ENCODE measurements at places on chromosomes 5 and 9.

- DNase-seq: no peak
Observed at GRCh38 chr9:78261403-78262001, 25.6 kb downstream of the CEP78 start.

DNA sequence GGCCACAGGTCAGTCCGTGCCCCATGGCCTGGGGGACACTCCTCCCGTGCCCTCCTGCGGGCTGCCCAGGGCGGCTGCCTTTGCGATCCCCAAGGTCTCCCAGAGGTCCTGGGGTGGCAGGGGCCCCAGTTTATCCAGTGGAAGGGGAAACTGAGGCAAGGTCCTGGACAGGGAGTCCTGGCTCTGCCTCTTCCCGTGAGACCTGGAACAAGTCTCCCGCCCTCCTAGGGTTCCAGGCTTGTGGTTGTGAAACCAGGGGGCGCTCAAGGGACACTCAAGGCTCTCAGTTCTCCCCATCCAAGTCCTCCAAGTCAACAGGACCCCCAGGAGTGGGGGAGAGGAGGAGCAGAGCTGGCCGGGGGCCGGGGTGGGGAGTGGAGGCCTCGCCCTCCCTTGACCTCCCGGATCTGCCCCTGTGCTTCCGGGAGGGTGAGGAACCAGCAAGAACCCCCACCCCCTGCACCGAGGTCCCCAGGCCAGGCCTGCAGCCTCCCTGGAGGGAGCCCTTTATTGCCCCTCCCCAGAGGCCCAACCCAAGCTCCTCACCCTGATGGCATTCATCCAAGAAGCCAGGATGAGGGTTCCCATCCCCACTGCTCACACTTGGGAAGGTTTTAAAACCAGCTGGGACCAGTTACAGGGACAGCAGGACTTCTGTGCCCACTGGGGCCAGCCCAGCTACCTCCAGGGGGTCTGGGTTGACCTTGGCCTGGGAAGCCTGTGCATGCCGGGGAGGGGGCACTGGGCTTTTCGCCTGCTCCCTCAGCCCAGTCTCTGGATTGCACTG, 24.7 kb upstream of the TMEM250 start:
- no peak for DNase-seq

DNA sequence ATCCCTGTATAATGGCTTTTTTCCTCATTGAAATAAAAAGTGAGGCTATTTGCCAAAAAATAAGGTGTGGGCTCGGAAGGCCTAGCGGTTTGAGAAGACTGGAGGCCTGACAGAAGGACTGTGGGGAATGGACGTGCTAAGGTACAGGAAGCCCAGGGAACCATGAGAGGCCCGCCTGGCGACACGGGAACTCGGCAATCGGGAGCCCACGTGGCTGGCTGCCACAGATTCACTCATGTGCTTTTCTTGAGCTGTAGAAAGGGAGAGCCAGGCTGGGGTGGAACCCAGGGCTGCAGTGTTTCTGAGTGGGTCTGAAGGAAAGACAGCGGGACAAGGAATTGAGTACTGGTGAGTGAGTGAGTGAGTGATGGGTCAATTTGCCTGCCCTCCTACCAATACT, 11.9 kb upstream of the DDX41 start:
- no peak for DNase-seq

DNA sequence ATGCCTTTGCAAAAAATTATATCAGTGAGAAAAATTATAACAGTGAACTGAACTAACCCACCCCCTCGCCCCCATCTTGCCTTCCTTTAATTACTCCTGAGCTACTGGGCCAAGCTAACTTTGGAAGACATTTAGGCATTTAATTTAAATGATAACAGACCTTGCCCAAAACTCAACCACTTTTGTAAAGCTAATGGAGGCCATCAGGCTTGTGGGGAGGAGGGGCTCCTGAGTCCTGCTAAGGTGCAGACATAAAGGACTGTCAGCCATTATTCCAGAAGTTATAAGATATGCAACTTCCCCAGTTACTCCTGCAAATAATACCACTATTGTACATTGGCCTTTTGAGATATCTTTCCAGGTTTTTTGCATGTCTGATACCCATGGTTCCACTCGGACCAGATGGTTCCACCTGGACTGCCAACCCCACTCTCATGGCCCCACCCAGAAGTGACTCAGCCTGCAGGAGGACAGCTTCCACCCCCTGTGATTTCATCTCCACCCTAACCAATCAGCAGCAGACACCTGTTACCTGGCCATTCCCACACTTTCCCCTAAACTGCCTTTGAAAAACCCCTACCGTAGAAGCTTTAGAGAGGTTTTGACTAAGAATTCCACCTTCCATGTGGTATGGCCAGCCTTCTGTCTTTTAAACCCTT, 805.4 kb upstream of the CDH6 start:
- no peak for DNase-seq

DNA sequence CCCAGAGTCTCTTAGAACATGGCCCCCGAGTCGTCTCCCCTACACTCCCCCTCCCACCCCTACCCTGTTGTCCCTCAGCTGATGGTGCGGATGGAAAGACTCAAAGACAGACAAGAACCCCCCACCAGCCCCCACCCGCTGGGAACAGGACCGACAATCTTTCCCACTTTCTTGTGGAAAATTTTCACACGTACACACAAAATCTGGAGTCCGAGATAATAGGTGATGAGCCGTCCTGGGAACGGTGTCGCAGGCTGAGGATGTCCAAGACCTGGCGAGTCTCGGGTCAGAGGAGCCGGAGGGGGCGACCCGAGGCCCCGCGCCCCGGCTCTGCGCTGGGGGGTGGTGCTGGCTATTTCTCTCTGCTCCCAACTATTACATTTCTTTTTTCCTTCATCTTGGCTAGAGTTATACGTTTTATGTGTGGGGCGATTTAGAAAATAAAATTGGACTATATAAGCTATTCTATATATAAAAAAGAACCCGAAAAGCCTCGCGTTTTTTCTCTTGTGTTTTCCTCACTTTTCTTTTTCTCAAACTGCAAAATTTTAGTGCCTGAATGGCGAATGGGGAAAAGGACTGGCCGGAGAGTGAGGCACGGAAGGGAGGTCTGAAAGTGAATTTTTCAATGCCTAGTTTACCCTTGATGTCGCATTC, 188.8 kb downstream of the MEF2C start:
- no peak for DNase-seq

DNA sequence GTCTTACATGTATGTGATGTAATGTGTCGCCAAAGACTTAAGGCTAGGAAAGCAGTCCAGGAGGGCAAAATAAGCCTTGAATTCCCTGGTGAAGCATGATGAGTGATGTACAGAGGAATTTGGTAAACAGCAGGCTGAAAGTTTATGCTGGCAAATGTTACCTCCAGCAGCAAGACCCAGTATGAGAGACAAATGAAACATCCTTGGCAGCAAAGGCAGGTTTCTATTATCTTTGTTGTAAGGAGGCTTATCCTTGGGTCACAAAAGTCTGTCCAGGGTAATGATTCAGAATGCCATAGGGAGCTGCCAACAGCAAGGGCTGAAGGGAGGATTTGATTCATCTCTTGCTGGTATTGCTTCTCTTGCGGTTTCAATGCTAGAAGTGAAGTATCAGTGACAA, 75.9 kb upstream of the HTR4 start:
- no peak for DNase-seq

DNA sequence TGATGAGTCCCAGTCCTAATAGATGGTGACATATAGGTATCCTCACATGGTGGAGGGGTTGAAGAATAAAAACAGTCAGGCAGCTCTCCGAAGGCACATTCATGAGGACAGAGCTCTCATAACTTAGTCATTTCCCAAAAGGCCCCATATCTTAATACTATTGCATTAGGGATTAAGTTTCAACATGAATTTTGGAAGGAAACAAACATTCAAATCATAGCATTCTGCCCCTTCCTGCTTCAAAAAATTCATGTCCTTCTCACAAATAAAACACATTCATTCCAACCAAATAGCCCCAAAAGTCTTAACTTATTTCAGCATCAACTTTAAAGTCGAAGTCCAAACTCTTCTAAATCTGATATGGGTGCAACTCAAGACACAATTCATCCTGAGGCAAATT, 277.2 kb upstream of the NR4A3 start:
- DNase-seq: no peak

- no peak for DNase-seq
Observed at GRCh38 chr5:96893342-96893741, 17.0 kb downstream of the ERAP2 start.

DNA sequence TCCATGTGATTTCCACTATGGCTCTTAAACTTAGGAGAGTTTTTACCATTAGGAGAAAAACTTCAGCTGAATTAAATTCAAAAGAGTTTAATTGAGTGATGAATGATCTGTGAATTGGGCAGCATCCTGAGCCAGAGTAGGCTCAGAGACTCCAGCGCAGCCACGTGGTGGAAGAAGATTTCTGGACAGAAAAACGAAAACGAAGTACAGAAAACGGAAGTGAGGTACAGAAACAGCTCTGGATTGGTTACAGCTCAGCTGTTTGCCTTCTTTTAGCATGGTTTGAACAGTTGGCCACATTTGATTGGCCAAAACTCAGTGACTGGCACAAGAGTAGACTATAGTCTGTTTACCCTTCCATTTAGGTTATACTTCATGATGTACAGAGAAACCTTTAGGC, 69.2 kb upstream of the PLPP1 start:
- DNase-seq: no peak

- DNase-seq: no peak
Observed at GRCh38 chr9:120891884-120892747, 15.1 kb upstream of the PHF19 start.

DNA sequence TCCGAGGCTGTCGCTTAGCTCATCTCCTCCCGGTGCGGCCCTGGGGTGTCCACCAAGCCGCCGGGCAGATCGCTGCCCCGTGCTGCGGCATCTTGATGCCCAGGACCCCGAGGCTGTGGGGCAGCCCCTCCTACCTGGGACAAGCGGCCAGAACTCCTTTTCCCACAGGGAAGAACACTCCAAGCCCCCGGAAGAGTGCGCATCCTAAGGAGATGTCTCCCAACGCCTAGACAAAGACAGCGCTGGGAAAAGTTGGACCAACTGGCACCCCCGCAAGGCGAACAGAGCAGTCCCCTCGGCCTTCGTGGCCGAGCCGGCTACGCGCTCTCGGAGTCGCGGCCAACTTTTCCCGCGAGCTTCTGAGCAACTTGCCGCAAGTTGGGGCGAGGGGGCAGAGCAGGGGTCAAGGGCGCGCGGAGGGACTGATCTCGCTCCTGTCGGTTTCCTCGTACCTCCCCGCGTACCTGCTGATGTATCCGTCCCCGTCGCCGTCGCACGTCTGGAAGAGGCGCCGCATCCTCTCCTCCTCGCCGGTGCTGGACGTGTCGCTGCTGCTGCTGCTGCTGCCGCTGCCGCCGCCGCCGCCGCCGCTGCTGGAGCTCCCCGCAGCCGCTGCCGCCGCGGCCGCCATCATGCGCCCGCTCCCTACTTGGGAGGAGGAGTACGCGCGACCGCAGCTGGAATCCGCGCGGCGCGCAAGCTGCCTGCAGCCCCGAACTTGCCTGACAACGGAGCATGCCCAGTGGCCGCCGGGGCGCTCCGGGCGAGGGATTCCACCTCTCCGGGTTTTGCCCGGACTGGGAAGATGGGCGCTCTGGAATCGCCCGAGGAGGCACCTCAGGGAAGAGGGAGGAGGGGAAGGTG, at the start of gene MCC:
Gene MCC, minus strand, starts transcription at position 673 of the 864 bp plus-strand sequence.
- peak; percentile 88 for DNase-seq

- DNase-seq: no peak
Observed at GRCh38 chr5:14415024-14415697, 166.4 kb upstream of the OTULINL start.

- DNase-seq: peak; percentile 74
Observed at GRCh38 chr5:14816999-14817761, 54.4 kb downstream of the ANKH start.

DNA sequence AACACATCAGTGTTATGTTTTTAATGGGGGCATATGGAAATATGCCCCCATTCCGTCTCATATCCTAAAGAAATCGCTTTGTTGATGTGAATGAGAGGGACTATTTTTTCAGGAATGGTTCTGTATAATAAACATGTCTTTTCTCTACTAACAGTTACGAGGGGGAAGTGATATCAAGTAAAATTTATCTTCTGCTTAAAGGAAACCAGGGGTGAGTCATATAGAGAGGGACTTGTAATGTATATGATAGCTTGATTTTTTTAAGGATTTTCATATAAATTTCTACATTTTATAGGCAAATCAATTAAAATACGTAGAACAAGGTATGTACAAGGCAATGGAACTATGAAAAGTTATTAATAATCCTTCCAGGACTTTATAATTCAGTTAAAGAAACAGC, 207.1 kb downstream of the SEMA5A start:
- no peak for DNase-seq
